Tibial artery (tissue), 4 donors: ENCODE measurements at places on chromosomes 7 and 10.

- DNase-seq: no peak
Observed at GRCh38 chr7:55246171-55246570, 119.0 kb upstream of the LANCL2 start.

- no peak for DNase-seq
Observed at GRCh38 chr10:129165770-129166169, 301.3 kb upstream of the MGMT start.

- DNase-seq: no peak
Observed at GRCh38 chr10:17814973-17815372, 5.8 kb downstream of the MRC1 start.

- no peak for DNase-seq
Observed at GRCh38 chr7:28507525-28508282, 95.4 kb downstream of the CREB5 start.

DNA sequence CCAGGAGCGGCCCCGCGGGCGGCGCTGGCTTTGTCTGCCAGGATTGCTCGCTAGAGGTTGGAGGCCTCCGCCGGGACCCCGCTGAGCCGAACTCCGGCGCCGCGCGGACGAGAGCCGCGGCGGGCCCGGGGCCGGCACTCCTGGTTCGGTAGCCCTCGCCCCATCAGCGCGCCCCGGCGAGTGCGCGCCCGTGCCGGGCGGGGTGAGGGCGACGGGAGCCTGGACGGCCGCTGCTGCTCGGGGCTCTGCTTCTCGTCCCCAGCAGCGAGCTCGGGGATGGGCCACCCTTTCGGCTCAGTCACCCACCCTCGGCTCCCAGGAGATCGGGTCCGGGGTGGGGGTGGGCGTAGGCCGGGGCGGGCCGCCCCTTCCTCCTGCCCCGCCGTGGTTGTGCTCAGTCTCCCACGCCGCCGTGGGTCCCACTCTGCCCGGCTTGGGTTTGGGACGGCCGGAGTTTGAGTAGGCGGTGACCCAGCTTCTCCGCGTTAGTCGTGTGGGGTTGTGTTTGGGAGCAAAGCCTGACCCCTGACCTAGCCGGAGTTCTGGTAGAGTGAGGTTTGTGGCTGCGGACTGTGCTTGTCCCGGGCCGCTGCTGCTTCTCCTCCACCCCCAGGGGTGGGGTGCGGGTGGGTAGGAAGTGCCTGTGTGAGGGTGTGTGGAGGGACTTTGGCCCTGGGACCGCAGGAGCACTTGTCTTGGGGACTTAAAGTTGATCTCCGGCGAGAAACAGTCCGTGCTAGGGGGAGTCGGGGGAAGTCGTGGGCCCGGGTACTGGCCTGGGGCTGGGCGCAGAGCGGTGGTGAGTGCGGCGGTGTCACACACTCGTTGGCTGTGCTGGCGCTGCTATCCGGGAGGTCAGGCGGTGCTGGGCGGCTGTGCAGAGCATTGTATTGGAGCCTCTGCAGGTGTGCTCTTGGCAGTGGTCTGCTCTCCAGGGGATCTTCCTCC lies 677 bp downstream of the TSPAN14 start:
- peak; percentile 73 for DNase-seq

- peak; percentile 71 for DNase-seq
Observed at GRCh38 chr7:100516135-100516812, 22.7 kb upstream of the AGFG2 start.

- DNase-seq: no peak
Observed at GRCh38 chr10:123009105-123009820, 457 bp downstream of the ACADSB start.

DNA sequence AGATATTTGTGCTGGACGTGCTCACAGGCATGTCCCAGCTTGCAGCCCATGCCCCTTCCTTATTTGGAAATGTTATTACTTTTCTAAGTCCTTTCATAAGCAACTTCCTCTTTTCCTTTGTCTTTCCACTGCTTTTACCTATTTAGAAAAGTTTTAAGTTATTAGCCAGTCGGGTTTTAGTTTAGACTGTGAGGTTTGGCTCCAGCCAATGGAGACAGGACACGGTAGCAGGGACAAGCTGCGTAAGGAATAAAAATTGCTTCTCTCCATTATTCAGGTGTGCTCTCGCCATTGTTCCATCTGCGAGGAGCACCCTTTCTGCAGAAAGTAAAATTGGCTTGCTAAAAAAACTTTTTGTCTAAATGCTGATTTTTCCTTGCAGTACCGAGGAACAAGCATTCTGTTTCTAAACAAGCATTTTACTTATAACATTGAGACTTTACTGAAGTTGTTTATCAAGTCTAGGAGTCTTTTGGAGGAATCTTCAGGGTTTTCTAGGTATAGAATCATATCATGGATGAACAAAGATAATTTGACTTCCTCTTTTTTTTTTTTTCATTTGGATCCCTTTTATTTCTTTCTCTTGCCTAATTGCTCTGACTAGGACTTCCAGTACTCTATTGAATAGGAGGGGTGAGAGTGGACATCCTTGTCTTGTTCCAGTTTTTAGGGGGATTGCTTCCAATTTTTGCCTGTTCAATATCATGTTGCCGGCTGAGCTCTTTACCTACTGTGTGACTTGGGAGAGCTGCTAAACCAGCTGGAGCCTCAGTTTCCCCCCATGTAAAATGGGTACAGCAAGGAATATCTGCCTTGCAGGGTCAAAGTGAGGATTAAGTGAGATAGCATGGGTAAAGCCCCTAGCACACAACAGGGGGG lies 63.8 kb downstream of the ALOX5 start:
- no peak for DNase-seq

DNA sequence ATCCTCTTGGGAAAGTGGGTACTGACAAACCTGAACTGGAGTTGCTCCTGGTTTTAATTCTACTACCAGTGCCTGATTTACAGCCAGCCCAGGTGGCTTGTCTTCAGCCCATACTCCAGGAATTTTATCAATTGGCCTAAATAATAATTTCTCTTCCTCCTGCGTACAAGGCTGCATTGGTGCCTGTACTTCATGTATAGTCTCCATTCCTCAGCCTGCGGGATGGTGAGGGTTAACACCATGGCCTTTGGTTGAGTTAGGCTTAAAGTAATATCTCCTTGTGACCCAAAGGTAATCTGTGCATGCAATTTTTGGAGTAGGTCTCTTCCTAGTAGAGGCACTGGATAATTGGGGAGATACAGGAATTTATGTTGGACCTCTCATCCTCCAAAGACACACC lies 5.5 kb upstream of the ZNF117 start:
- DNase-seq: no peak

DNA sequence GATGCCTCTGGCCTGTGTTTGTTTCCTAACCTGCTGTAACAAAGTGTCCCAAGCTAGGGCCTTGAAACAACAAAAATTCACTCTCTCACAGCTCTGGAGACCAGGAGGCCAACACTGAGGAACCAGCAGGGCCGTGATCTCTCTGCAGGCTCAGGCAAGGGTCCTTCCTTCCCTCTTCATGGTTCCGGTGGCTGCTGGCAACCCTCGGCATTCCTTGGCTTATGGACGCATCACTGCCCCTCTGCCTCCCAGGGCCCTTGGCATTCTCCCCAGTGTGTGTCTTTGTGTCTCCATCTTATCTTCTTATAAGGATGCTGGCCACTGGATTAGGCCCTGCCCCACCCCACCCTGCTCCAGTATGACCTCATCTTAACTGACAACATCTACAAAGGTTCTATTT lies 17.0 kb downstream of the CNPY1 start:
- DNase-seq: no peak

DNA sequence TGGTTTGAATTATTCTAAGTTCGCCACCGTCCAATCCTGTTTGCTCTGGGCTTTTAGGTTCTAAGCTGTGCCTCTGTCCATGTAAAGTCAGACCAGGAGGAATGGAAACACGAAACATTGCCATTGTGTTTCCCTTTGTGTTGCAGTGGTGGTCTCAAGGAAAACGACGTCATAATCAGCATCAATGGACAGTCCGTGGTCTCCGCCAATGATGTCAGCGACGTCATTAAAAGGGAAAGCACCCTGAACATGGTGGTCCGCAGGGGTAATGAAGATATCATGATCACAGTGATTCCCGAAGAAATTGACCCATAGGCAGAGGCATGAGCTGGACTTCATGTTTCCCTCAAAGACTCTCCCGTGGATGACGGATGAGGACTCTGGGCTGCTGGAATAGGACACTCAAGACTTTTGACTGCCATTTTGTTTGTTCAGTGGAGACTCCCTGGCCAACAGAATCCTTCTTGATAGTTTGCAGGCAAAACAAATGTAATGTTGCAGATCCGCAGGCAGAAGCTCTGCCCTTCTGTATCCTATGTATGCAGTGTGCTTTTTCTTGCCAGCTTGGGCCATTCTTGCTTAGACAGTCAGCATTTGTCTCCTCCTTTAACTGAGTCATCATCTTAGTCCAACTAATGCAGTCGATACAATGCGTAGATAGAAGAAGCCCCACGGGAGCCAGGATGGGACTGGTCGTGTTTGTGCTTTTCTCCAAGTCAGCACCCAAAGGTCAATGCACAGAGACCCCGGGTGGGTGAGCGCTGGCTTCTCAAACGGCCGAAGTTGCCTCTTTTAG lies 46.3 kb upstream of the DMBT1 start:
- no peak for DNase-seq

GRCh38 chr7:2553831-2554581 lies 1.3 kb downstream of the BRAT1 start:
- DNase-seq: no peak

DNA sequence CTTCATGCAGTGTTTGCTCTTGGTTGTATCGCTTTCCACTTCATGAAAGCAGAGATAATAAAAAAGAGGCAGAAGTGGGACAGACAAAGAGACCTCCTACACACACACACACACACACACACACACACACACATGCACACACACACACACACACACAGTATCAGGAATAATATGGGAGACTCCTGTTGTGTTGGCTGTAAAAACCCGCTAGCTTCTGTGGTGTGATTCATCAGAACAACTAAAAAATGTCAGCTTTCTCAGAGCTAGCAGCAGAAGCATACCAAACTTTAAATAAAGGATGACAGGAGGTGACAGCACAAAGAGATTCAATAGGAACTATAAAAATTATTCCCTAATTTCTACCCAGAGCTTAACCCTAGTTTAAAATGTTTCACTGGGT lies 148.2 kb upstream of the LRRTM3 start:
- no peak for DNase-seq

DNA sequence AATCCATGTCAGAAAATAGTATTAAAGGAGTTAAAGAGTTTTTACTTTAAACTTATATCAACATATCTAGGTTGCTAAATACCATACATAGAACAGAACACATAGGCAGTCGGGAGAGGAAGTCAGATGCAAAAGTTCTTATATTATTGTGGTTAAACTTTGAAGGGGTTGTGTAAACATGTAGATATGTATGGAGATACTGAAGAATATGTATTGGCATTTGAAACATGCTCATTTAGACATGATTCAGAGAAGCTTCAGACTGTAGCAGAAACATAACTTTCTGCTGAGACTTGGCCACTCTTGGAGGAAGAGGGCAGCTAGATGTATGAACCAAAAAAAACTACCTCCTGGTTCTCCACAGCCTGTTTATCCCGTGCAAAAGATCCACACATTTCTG lies 103.5 kb upstream of the FERD3L start:
- DNase-seq: no peak

GRCh38 chr10:97124211-97124610 lies 61.5 kb downstream of the SLIT1 start:
- DNase-seq: no peak

DNA sequence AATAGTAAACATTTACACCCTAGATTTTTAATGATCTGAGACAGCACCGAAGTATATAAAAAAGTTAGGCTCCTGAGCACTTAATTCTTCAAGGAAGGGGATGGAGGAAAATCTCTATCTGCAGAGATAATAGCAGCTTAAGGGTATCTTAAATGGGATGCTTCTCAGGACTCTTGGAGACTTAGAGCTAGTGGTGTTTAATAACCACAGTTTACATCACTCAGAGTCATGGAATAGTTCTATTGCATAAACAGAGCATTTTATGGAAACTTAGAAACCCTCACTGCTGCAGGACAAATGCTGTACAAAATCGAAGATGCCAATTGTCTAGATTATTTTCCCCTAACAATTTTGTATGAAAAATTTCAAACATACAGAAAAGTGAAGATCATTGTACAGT lies 398.9 kb upstream of the GALNT17 start:
- no peak for DNase-seq

DNA sequence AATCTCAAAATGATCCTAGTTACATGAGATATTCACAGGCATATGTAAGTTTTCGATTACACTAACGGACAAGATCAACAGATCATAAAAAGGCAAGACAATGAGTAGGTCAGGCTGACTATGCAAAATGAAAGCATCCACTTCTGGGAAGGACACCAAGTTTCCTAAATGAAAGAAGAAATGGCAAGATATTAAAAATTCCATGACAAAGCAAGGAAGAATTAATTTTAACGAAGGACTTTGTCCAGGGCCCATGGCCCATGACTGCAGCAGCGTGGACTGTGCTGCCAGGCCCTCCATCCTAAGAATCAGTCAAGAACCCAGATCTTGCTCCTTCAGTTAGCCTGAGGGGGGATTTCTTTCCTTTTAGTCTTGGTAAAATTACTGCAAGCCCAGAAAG lies 182.4 kb upstream of the FRMD4A start:
- DNase-seq: no peak

DNA sequence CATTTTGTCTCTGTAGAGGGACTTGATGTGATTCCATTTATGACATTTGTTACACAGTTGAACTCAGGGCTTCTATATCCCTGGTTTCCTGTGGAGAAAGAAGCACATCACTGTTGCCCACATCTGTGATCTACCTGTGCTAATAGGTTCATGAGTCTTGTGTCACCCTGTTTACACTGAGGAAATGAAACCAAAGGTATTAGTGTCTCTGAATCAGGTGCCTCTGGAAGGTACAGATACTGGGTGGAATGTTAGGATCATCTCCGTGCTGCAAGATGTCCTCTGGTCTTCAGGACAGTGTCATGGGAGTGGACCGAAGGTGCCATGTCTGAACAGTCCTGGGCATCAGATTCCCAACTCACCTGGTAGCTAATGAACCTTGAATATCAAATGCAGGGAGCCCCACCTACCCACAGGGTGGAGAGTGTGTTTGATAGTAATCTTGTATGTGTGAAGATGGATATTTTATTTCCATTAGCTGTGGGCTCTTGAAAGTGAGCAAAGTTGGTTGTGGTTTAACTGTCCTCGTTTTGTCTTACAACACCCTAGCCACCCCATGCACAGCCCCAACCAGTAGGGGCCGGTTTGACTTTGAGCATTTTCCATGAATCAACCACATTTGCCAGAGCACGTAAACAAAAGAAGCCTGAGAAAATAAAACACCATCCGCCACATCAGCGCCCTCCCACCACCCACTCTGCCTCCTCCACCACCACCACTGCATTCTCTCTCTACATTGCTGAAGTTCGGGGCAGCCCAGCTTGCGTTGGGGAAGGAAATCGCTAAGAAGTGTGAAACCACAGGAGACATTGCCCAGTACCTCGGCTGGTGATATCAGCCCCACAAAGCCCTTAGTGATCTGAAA lies 40.7 kb downstream of the TARP start:
- no peak for DNase-seq

- no peak for DNase-seq
Observed at GRCh38 chr7:18780266-18780665, 284.7 kb downstream of the HDAC9 start.

DNA sequence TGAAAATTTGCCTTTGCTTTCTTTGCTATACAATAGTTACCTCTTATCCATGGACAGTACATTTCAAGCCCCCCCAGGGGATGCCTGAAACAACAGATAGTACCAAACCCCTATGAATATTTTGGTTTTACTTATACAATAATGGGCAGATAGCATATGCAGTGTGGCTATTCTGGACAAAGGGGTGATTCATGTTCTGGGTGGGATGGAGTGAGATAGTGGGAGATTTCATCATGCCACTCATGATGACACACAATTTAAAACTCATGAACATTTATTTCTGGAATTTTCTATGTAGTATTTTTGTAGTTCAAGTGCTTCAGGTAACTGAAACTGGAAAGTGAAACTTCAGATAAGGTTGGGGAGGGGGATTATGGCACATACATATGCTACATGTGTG lies 12.0 kb downstream of the STARD3NL start:
- DNase-seq: no peak

GRCh38 chr10:31142026-31142425 lies 110.4 kb upstream of the ZNF438 start:
- no peak for DNase-seq
